ENCODE measurements at places on chromosomes 3 and 15. TPM values are rescaled to one million over a fixed set of nuclear protein-coding genes. Genes with fewer than 3 reads are reported as not detected.

- DNase-seq, result no peak
Observed at GRCh38 chr3:42229942-42230688, 35.9 kb downstream of the CCK start.

GRCh38 chr3:126827121-126827520 is 123.1 kb downstream of the CHCHD6 start:
- no peak for DNase-seq

DNA sequence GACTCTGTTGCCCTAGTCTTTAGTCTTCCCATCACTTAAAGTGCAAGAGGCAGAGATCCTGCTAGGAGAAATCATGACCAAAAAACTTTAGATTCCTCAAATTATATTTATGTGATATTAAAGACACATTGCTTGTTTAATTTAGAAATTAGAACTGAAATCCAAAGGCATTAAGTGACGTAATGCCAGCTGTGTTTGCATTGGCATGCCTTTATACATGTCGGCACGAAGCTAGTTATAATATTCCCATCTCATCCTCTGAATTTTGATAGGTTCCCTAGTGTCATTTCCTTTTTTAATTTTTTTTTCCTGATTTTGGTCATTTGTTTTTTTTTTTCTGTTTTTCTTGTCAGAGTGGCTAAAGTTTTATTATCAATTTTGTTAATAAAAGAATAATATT is 203.5 kb upstream of the ZBTB20 start:
- no peak for DNase-seq

GRCh38 chr3:125110016-125110875 is 54.4 kb upstream of the HEG1 start:
- DNase-seq, result no peak

DNA sequence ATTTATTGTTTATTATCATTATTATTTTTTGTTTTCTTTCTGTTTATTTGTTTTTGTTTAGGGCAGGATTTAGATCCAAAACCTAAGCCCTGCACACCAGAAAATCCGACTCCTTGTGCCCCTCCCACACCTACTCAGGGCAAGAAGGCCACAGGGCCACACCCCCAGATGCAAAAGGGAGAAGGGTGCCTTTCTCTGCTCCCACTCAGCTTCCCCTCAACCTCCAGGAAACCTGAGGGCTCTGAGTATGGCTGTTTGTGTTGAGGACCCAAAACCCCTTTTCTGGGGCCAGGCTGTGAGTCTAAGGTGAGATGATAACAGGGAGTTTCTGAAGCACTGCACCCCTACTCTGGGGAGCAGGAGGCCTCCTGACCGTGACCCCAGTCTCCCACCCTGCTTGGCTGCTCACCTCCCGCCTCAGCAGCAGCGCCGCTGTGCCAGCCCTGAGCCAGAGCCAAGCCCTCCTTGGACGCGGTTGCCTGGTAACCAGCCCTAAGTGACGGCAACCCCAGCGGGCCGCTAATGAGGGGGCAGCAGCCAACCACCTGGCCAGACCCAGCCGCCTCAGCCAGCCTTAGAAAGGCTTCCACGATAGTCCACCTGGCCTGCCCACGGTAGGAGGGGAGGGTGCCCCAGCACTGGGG is 6.4 kb upstream of the C15orf39 start:
- peak; percentile 86 for DNase-seq

DNA sequence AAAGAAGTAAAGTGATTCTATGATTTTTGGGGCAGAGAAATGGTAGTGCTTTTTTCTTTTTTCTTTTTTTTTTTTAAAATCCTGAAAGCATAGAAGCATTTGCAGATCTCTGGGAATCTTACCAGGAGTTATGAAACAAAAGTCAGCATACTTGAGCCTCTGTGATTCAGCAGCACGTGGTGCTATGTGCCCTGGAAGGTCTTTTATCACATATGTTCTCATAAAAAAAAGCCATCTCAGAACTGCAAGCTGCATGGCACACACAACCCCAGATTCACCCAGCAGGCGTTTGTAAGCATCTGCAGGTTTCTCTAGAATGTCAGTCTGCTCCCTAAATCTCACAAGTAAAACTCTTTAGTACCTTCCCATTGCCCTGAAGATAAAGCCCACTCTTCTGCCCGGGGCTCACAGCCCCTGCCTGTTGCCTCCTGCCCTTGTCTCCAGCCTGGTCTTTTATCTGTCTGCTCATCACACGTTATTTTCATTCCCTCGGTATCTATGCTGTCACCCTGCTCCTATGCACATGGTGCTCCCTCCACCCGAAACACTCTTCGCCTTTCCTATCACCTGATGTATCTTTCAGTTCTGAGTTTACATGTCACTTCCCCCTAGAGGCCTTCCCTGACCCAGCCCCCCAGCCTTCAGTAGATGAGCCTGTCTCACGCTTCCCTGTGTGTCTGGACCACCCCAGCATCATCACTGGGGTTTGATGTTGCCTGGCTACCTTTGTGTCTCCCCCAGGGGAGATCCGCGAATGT is 72.4 kb downstream of the CHDH start:
- no peak for DNase-seq

- no peak for DNase-seq
Observed at GRCh38 chr3:24628523-24629258, 134.0 kb upstream of the THRB start.

- DNase-seq, result no peak
Observed at GRCh38 chr3:32349184-32349583, 42.5 kb upstream of the CMTM7 start.

DNA sequence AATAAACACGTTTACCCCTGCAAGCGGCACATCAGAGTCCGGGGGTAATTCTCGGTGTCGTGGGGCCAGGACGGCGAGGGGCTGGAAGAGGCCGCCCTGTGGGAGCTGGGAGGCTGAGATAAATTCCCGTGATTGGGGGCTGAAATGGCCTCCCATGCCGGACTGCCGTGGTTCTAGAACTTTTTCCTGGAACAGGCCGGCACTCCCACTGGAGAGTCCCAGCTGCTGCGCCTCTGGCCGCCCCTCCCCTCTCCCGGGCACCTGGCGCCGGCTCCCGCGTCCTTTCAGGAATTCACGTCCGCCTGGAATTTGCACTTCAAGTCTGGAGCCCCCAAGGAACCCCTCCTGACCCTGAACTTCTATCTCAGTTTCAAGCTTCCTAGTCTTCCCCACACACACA is 10.8 kb upstream of the LRRC2 start:
- no peak for DNase-seq

DNA sequence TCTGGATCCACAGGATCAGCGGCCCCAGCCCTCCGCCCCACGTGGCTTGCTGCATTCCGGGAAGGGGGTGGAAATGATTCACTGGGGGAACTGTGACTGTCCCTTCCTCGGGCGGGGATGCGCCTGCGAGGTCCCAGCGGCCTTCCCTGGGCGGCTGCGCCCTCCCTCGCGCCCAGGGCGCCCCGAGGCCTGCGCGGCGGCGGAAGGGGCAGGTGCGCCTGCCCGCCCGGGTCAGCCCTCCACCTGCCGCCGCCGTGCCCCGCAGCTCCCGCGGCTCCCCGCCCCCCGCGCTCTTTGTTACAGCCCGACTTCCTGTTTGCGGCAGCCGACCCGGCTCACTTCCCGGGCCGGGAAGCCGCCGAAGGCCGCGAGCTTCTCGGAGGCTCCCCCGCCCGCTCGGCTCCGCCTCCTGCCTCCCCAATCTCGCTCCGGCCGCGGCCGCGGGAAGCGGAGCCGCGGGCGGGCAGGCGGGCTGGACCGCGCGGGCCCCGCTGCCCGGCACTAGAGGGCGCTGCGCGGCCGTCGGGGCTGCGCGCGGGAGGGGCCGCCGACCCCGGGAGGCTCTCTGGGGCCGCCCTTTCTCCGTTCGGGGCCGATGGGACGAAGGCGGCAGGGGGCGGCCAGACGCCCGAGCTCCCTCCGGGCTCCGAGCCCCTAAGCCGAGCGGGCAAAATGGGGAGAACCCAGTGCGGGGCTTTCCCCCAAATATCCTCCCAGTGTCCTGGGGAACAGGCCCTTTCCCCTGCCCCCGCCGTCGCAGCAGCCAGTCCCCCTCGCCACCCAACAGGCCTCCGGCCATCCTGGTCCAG is 11.5 kb upstream of the CHAC1 start:
- peak; percentile 80 for DNase-seq

DNA sequence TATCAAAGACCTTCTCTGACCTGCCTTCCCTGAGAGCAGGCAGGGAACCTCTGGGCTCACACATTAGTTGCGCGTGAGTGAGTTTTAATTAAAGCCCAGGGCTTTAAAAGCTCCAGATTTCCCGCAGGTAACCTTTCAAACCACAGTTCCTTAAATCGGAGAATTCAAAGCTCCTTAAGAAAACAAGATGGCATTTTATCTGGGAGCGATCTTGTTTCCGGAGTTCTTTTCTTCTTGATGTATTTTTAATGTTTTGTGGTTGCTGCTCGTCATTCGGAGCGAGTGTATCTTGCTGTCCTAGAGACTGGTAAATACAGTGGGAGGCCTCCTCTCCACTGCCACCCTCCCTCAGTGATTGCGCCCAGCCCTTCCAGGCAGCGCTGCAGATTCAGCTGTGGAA is 284.3 kb downstream of the CLSTN2 start:
- DNase-seq, result no peak

The ACOX2 gene
- 0.59 TPM for total RNA-seq

The GOLGA8M gene
- not detected for total RNA-seq

The DIS3L gene
- total RNA-seq, result 6.0 TPM

The SLC2A2 gene
- total RNA-seq, result not detected

The TMCO5A gene
- total RNA-seq, result not detected

The CATSPER2 gene
- total RNA-seq, result 6.9 TPM

Data from glutamatergic neuron (in vitro differentiated cells).